Skeletal muscle cell (primary cell): ENCODE measurements at places on chromosomes 4 and X.

DNA sequence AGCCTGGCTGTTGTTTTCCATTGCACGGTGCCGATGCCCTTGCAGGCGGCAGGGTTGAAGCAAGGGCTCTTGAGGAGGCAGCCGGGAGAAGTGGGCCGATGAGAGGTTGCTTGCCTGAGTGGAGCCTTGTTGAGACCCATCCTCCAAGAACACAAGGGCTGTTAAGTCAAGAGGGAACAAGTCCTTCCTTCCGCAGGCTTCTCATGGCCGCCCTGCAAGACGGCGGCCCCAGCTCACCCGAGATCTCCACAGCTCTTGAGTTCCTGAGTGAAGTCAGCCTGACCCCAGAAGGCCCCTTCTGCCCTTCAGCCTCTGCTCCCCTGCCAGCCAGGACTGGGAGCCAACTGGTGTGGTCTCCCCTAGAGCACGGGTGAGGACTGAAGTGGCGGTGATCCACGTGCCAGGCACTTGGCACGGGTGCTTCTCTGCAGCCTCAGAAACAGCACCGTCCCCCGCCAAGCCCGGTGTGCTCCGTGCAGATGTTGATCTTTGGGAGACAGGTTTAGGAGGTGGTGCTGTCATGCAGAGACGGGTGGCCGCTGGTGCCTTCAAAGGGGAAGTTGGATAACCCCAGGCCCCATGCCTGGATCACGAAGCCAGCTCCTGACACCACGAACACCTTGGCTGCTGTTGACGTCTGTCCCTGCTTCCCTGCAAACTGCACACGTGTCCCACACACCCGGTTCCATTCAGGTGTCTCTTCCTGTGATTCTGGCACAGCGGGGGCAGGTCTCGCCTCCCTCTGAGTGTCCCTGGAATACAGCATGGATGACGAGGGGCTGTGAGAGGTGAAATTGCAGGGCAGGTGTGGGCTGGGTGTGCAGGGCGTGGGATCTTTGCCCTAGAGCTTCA, 164.4 kb upstream of the PSAPL1 start:
- no peak for DNase-seq

GRCh38 chr4:143189528-143189927, 4.8 kb downstream of the USP38 start:
- no peak for DNase-seq

DNA sequence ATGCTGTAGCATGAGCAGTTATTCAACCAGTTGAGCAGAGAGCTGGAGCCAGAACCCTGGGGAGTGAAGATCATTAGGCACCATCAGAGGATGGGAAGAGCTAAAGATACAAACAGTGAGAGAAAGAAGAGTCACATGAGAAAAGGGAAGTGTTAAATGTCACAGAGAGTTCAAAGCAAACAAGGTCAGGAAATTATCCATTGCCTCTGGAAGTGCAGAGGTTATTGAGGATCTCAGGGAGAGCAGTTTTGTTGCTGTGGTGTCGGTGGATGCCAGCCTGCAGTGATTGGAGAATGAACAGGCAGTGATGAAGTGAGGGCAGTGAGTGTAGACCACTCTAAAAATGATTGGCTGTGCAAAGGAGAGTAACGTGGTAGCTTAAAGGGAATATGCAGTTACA, 17.7 kb downstream of the SPARCL1 start:
- DNase-seq = no peak

DNA sequence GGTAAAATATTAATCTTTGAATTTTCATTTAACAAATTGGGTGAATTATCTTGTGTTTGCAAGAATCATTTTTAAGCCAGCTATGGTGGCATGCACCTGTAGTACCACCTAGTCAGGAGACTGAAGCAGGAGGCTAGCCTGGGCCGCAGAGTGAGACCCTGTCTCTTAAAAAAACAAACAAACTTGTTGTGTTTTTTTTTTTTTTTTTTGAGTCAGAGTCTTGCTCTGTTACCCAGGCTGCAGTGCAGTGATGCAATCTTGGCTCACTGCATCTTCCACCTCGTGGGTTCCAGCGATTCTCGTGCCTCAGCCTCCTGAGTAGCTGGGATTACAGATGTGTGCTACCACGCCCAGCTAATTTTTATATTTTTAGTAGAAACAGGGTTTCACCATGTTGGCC, 2.2 kb downstream of the TXLNG start:
- DNase-seq = no peak

DNA sequence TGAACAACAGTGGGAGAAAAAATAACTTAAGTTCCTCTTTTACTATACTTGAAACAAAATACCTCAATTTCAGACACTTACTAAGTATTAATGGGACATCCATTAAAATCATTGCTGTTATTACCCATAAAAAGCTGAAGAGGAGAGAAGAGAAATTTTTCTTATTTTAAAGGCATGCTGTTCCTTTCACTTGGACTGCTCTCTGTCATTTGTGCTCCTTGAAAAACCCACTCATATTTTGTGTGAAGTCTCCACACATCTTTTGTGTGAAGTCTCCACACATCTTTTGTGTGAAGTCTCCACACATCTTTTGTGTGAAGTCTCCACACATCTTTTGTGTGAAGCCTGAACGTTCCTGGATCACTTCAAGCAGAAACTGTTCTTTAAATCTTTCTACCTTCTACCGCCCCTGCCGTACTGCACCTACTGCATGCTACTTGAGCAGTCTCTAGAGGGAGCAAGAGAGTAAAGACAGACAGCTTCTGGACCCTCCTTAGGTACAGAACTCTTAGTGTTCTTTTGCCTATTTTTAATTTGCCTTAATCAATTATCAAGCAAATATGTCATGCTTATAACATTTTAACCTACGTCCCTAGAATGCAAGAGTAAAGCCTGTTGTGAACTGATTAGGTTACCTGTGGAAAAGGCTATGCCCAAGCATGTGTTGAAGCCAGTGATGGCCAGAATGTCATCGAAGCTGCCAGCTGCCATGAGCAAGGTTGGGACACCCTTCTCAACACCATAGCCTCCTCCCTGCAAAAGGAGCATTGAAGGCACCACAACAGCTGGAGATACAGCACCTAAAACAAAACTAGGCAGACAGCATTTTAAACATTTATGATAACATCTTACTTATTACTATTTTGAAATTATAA, 27.1 kb upstream of the SLC9B1 start:
- no peak for DNase-seq

- no peak for DNase-seq
These were observed 44.7 kb downstream of the SLC10A7 start for GRCh38 chr4:146477054-146477453.
